ENCODE measurements at places on chromosomes 7 and 10.

DNA sequence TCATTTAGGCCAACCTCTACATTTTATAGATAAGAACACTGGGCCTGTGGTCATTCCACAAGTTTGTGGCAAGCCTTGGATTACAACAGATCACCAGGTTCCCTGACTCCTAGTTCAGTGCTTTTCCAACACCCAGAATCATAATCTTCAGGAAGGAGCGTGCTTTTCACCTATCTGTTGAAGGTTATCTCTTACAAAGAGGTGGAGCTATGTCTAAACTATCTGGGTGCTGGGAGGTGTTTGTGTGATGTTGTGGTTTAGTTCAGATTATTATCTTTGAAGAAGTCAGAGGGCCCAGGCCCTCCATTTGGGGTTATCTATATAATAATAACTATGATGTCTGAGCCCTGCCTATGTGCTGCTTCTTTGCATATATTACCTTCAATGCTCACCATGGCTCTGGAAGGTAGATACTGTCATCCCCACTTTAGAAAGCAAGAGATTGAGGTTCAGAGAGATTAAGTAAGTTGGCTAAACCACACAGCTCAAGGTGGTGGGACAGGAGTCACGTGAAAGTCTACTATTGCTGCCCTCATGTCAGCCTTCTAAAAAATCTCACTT, 24.0 kb downstream of the IL2RA start:
- DNase-seq, result no peak

DNA sequence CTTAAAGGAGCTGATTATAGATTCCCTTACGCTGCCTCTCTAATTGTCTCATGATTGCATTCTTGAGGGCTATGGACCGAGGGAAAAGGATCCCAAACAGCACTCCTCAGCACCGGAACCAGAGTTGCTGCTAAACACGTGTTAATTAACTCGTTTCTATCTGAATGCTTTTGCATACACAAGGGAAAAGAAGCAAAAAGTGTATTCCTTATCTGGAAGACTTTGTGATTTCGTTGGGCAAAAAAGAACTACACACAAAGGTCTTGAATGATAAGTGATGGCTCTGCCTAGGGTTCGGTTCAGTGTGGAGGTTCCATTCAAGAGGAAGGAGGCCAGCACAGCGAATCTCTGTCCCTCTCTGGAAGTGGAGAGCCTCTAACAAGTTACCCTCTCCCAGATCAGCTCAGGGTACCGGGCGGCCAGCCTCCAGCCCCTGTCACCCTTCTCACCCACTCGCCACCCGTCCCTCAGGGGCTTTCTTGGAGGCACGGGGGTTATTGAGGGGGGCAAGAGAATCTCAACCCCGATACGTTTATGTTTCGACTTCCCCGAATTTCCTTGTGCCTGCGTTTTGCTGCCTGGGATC, 515 bp upstream of the SLC4A2 start:
- DNase-seq, result no peak

GRCh38 chr7:48182718-48183369, 11.6 kb downstream of the ABCA13 start:
- DNase-seq, result no peak

DNA sequence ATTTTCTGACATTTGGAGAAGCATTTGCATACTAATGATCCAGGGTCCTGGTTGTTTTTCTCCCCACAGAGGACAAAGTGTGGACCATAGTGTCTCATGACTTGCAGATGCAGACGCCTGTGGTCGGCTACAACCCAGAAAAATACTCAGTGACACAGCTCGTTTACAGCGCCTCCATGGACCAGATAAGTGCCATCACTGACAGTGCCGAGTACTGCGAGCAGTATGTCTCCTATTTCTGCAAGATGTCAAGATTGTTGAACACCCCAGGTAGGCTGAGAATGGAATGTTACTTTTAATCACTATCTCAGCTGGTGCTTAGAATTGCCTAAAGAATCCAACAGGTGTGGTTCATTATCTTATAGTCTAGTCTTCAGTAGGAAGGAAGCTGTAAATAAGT, 951.5 kb upstream of the C7orf33 start:
- DNase-seq, result no peak

DNA sequence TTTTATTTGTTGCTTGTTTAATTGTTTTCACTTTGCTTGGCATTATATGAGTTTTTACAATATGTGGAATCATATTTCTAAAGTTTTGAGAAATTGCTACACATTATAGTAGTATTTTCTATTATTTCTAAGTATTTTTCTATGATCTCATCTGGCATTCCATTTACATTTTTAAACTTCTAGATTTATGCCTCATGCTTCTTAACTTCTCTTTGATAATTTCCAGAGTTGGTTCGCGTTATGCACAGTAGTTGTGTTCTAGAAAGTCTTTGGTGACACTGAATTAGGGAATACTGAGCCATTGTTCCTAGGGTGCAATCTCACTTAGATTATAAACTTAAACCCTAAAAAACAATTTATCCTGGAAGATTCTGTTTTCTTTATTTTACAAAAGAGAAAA, 129.2 kb downstream of the GNAI1 start:
- no peak for DNase-seq

DNA sequence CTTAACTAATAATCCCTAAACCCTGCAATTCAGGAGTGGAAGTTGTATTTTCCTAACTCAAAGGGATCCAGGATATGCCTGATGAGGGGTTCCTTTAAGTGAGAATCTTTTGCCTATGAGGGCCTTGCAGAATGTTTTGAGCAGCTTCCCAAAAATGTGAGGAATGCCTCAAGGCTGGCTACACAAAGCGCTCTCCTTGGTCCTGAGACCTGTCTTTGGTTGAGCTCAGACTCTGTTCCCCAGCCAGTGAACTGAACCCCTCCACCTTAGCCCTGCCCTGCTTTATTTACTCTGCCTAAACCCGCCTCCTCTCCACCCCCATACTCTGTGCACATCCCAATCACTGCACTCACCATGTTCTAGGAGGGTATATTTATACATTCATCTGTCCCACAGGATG, 108.6 kb downstream of the NRCAM start:
- no peak for DNase-seq

GRCh38 chr7:143408686-143409561, at the start of gene EPHA1:
Gene EPHA1 (minus strand): TSS chr7:143408856. CDS start chr7:143408805, 51 bp downstream.
- DNase-seq, result peak; percentile 43

- no peak for DNase-seq
These were observed 997.3 kb downstream of the REEP3 start for GRCh38 chr10:64518456-64518855.

All from activated CD4-positive, alpha-beta T cell treated with anti-CD3 and anti-CD28 coated beads, Interleukin-2, amount 50 U/mL, for 4 hours (primary cell).